ENCODE measurements at places on chromosomes 4 and X. TPM values are rescaled to one million over a fixed set of nuclear protein-coding genes. Genes with fewer than 3 reads are reported as not detected.

GRCh38 chr4:128913228-128913627, 103.7 kb downstream of the JADE1 start:
- no peak for DNase-seq

DNA sequence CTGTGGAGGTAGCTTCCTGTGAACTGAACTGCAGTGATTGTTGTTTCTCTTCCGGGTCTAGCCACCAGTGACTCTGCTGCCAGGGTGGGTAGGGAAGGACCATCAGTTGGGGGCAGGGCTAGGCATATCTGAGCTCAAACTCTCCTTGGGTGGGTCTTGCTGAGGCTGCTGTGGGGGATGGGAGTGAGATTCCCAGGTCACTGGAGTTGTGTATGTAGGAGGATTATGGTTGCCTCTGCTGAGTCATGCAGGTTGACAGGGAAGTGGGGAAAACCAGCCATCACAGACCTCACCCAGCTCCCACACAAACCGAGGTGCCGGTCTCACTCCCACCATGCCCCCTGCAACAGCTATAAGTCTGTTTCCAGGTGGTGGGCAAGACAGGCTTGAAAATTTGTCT, 1937.8 kb downstream of the PCDH7 start:
- no peak for DNase-seq

DNA sequence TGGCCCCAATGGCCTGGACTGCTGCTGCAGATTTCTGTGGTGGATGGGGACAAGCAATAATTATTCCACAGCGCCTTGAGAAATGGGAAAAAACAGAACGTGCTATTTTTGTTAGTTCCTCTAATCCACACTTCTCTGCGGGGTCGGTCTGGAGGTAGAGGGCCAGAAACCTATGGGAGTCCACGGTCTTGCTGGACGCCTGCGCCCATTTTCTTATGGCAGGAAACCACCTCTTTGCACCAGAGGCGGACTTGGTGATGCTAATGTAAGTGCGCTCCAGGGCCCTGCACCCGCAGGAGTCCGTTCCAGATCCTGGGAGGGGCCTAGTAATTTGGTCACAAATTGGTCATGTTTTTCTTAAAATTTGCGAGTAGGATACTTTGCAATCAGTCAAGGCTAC, 25.9 kb upstream of the CLDN24 start:
- DNase-seq, result no peak

- DNase-seq, result peak; percentile 9
Observed at GRCh38 chr4:132982151-132982550, 166.9 kb upstream of the PCDH10 start.

GRCh38 chrX:8773117-8773516, 28.1 kb downstream of the FAM9A start:
- DNase-seq, result no peak

DNA sequence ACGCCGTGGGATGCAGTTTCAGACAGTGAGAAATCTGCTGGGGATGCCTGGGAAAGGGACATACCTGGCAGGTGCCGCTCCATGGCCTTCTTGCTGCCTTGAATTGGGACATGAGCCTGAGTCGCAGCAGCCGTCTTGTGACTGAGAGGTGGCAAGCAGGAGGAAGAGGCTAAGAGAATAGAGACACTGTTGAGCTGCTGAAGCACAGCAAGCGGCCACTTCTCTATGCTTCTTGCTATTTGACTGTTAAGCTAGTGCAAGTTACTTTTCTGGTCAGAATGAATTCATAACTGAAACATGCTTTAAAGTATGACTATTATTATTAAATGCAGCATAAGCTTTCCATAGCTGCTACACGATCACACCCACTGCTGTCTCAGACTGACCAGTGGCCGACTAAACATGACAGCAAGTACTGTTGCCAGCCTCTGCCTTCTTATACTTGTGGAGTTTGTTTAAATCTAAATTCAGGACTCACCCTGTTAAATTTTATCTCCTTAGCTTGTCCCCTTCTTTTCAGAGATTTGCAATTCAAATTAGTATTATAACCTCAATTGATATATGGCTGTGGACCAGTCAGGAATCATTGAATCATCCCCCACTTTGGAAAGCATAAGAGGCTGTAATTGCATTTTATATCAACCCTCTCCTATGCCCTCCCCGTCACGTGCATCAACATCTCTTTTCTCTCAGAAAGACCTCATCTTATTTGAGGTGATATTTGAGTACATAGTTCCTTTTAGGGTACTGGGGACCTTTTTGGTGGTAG, 24.8 kb upstream of the ACSL1 start:
- no peak for DNase-seq

GRCh38 chr4:40192114-40193015, 4.5 kb upstream of the RHOH start:
- no peak for DNase-seq

The CPXCR1 gene
- not detected for total RNA-seq

The CT55 gene
- total RNA-seq, result not detected

The DDX53 gene
- total RNA-seq, result not detected
